ENCODE measurements at places on chromosomes 12 and 14.

DNA sequence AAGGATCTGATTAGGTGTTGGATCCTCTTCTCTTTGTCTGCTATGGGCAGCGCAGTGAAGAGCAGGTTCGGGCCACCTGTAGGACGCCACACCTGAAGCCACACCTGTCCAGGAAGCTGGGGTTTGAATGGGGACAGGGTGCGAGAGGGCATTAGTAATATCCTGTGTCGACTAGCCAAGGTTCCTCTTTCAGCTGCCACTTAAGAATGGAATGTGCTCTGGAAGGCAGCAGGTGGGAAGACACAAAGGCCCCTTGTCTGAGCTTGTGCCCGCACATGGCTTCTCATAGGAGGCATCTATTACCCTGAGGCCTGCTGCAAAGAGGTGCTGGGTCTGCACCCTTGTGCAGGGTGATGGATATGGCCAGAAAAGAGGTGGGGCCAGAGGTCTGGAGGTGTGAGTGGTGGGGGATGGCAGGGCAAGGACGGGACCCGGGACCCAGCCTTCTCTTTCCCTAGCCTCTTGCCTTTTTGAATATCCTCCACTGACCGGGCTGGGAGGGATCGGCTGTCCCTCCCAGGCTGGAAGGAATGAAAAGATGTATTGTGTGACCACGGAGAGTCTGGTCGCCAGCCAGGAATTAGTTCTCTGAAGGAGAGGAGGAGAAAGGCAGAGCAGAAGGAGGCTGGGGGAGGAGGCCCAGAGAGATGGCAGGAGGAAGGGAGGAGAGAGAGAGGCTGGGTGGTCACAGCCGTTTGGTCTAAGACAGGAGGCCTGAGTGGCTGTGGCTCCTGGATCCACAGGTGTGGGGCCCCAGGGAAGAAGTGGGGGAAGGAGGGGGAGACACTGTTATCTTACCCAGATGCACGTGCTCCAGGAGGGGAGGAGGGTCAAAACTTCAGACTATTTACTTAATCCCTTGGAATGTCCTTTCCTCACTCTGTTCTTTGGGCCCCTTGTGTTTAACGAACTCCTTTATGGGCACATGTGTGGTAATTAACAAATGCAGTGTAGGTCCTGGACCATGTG is 101.5 kb downstream of the SMOC1 start:
- DNase-seq = no peak

DNA sequence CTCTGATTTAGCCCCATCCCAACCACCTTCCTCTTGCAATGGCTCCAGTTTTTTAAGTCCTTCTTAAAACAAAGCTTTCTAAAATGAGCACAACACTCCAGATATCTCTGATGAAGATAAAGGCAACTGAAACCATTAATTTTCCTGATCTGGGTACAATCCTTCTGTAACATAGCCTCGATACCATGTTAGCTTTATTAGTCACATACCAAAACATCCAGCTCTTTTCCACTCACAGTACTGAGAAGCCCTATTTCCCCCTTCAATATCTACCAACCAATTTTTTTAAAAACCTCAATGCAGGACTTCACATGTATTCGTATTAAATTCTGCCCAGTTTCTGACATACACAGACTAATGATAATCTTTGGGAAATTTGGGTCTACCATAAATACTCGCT is 105.9 kb downstream of the MED13L start:
- no peak for DNase-seq

GRCh38 chr12:3531496-3531895 is 40.5 kb downstream of the PRMT8 start:
- no peak for DNase-seq

DNA sequence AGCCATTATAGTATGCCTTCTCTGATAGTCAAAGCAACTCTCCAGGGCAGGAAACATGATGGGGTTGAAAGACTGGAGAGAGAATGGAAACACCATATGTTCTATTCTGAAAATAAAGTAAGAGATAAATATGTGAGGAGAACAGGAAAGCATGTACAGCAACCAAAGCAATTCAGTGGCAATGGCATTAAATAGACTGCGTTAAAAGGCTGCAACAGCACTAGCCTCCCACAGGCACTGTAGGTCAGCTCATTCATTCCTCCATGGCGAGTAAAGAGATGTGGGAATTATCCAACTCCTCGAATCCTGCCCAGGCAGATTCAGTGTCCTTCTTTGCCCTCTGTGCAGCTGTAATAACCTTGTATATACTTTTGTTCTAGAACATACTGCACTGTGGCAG is 43.8 kb downstream of the ANO6 start:
- no peak for DNase-seq

- DNase-seq = no peak
Measured at GRCh38 chr12:122888232-122888752, 7.6 kb downstream of the VPS37B start.

DNA sequence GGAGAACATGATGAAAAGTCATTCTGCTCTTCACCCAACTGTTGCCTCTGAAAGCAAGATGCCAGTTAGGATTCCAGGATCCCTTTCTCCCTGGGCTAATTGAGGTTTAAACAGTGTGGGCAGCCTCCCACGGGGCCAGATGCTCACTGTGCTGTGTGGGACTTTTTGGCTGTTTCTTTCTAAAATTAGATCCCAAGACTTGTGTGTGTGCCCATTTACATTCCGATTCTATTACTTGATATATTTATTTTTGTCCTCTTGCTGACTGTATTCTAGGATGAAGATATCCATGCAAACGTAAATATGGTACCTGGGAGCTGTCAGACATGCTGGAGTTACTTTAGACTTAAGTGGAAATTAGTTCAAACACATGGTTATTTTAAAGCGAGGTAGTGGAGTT is 6.2 kb downstream of the IFT43 start:
- no peak for DNase-seq

- DNase-seq = no peak
Measured at GRCh38 chr14:64349741-64350490, 38.2 kb upstream of the MTHFD1 start.

DNA sequence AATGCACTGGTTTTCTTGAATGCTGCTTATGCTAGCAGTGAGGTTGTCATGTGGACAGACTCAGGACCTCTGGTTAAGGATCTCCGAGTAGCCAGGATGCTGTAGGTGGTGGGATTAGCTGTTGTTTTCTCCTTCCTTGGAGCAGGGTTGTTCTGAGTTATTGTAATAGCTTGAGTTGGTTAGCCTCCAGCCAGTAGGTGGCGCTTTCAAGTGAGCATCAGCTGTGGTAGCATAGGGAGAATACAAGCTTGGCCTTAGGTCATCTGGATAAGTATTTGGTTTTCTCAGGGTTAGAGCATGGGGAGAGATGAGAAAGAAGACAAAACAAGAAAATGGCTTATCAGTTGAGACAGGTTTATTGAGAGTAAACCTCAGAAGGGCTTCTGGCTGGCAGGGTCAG is 299.7 kb upstream of the FBXO33 start:
- DNase-seq = no peak

DNA sequence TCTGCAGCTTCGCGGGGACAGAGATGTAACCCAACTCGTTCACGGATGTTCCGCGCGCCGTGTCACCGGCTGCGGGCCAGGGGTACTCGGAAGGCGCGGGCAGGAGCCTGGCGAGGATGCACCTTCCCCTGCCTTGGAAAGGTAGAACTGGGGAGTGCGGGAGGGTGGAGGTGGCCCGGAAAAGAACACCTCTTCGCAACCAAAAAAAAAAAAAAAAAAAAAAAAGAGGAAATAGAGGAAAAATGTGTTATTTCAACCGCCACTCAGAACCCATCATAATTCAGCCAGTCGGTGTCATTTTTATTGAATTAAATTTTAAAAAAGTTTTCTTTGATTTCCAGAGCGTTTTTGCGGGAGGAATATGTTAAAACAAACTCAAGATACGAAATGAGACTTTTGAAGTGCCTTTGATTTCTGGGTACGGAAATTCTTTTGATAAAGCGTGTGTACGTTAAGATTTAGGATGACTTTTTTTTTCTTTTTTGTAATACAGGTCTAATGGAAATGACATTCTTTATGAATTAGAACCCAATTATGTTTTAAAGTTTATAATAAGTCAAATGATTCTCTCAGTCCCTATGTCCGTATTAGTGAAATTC is 8.9 kb downstream of the CDKN1B start:
- DNase-seq = no peak

DNA sequence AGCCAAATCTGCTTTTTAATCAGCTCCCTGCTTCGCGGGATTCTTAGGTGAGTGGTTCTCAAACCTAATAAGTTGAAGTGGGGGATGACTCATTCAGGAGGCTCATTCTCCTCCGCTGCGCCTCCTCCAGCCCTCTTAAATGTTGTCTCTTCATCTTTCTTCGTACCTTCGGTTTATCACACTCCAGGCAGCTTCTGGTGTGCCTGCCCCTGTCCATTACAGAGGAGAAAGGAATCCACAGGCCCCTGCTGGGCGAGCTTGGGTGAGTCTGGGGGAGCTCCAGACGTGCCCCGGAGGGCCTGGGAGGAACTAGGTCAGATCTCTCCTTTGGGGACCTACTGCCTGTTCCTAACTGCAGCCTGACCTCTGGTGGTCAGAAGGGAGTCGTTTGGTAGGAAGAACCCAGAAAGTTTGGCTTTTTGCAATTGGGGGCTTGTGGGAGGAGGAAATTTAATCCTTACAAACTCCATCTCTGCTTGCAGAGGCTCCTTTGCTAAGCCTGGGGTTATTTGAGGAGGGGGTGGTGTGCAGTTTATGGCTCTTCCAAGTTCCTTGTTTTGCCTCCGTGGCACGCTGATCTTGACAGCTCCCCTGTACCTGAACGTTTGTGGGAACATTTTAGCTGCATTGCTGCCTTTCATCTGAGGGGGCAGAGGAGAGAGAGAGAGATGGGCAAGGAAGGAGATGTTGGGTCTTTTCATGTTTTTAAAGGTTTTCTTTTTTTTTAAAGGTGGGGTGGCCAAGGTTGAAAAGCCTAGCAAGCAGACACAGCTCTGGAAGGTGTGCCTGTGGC is 84.1 kb upstream of the GNG2 start:
- no peak for DNase-seq

DNA sequence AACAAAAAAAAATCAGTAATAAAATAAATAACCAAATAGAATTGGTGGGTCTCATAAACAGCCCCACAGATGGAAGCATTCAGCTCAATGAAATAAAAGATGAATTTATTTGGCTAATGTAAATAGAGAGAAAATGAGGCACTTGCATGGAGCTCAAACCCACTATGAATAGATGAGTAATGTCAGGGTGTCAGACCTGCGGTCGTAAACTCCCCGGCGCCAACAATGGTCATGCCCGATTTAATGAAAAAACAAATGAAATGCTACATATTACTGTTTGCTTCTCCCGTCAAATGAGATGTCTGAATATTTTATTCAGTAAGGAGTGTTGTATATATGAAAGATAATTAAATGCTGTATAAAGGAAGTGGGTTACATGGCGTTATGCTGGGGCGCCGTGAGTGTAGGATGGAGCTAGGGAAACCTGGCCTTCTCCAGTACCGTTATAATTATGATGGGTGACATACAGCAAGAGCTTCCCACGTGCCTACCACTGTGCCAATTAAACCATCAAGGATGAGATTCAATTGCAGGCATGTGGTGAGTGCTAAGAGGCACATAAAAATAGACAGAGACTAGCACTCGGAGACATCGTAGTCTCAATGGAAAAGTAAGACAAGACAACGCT is 648.1 kb downstream of the BCL11B start:
- no peak for DNase-seq

DNA sequence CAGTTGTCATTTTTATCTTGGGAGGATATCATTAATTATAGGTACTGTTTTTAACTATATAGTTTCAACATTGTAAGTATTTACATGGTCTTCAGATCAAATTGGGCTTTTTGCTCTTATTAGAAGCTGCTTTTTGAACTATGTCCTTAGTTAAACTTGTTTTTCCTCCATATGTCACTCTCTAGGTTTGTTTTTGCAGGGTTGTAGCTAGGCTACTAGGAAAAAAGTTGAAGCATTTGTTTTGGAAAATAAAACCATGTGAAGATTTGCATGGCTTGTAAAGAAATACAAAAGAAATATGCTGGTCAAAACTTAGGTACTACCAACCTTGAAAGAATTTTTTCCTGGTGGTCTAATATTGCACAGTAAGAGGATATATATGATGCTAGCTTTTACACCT is 3.4 kb downstream of the ARID2 start:
- no peak for DNase-seq

DNA sequence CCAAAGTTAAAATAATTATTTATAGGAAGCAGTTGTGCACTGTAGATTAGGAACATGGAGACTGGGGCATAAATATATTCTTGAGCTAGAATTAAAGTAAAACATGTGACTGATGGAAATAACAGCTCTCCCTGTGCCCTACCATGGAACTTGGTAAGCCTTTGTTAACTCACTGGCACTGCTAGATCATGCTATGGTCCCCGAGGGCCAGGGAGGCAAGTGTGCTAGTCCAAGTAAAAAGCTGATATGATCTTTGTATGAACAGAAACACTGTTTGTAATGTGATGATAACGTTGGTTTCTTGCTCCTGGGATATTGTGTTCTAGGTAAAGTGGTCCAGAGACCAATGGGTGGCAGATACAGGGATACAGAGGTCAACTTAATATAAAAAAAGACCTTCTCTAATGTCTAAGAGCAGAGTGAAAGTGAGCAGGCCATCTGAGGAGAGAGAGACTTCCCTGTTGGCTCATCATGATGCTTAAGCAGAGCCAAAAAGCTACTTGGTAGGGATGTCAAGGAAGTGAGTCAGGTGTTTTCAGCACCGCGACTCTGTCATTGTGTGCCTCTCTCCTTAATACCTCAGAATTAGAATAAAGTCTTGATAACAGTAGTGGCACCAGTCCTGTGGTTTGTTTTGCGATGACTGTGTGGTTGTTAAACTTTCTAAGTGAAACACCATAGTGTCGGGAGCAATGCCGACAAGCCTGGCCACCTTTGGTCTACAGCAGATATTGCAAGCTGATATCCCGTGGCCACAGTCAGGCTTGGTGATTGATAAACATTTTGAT is 27.6 kb downstream of the BICD1 start:
- DNase-seq = no peak

GRCh38 chr12:93039930-93040329 is 110.8 kb upstream of the EEA1 start:
- no peak for DNase-seq

GRCh38 chr14:41144370-41144769 is 462.3 kb upstream of the LRFN5 start:
- DNase-seq = no peak

DNA sequence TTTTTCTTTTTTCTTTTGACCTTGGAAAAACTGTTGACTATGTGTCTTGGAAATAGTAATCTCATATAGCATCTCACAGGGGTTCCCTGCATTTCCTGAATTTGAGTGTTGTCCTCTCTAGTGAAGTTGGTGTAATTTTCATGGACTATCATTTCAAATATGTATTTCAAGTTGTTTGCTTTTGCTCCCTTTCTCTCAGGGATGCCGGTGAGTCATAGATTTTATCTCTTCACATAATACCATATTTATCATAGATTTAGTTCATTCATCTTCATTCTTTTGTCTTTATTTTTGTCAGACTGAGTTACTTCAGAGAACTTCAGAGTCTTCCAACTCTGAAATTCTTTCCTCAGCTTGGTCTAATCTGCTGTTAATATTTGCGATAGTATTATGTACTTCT is 1320.6 kb downstream of the LRFN5 start:
- no peak for DNase-seq

- no peak for DNase-seq
Measured at GRCh38 chr12:108282676-108283075, 56.4 kb downstream of the CMKLR1 start.

- DNase-seq = no peak
Measured at GRCh38 chr14:64970776-64971477, 1.2 kb downstream of the RAB15 start.

Data from tibial artery (tissue), 4 donors.